ENCODE measurements at places on chromosomes 2 and 18. TPM values are rescaled to one million over a fixed set of nuclear protein-coding genes. Genes with fewer than 3 reads are reported as not detected.

DNA sequence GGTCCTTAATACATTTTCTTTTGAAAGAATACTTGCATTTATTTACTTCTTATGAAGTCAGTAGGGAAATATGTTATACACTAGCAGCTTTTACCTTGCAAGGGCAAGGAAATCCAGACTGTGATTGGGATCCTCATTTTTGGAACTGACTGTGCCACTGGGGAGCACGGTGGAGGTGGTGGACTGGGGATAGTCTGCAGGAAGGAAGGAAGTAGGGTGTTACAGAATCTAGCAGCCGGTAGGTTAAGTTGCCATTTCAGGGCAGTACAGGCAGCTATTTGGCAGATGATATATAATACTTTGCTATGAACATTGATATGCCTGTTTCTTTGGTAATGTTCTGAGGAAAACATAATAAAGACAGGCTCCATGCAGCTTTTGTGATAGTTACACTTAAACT, 238.3 kb downstream of the PHLPP1 start:
- no peak for DNase-seq

DNA sequence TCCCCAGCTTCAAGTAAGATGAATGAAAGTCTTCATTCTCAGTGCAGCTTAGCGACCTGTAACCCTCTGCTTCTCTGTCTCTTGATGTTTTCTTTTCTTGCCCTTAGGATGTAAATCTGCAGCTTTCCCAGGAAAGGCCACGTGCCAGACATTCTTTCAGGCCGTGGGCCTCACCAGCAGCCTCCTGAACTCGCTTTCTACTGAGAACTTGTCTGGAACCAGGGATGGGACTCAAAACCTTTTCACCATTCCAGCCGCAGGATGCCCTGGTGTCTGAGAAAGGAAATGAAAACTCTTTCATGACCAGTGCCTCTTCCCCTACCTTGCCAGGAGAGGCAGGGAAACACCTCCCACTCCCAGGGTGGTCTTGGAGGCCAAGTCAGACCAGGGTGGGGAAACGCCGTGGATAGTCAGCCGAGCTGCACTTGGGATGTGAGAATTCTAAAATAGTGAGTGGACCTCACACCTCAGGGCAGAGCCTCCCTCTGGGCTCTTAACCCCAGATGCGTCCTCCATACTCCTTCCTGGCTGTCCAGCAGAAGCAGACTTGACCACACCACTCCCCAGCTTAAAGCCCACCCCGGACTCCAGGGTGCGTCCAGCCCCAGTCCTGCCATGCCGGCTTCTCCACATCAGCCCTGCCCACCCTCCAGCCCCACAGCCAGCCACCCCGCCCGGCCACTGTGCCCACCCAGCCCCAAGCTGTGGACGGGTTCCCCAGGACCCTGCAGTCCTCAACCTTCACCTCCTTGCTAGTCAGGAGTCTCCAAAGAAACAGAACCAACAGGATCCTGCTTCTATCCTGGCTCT, 115.5 kb downstream of the TWIST2 start:
- no peak for DNase-seq

GRCh38 chr2:71665168-71666093, 212.1 kb downstream of the DYSF start:
- no peak for DNase-seq

GRCh38 chr18:7645756-7646155, 78.6 kb downstream of the PTPRM start:
- DNase-seq = no peak

DNA sequence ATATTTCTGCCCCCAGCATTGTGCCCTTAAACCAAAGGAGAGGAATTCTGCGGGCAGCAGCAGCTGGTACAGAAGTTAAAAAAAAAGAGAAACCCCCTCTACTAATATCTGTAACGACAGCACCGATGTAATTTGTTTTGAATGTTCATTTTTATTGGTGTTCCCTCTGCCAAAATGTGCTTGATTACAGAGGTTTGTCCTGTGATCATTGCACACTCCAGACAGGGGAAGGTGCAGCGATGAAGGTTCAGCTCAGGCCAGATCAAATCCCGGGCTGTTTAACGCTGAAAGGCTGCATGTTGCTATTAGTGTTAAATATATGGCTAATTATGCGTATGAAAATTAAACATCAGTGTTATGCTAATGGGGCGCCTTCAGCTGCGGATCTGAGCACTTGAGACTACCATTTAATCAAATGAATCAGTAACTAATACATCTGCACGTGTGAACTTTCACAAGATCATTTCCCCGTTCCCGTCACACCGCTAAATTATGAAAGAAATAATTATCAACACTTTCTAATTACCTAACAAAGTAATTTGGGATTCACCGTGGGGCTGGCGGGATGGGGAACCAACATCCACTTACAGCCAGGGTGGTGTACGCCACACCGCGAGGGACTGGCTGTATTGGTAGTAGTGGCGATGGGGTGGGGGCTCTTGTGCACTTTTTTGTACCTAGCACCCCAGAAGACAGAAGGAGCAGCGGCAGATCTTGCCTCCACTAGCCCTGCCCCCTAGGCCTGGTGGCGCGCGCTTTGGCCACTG, 1.5 kb upstream of the DLX1 start:
- DNase-seq = no peak

DNA sequence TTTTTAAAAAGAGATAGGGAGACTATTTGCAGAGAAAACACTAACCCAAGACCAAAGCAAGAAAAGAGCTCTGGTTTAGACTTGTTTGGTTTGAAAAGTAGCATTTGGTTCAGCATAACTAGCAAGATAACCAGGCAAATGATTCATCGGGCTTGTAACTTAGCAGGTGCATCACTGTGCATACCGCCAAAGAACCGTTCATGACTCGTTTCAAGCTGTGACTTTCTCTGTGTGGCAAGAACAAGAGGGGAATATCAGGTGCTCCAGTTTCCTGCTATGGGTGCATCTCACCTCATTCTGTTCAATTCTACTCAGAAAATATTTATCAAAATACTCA, 244.9 kb downstream of the ETAA1 start:
- DNase-seq = no peak

GRCh38 chr2:119549241-119549640, 5.0 kb downstream of the CFAP221 start:
- DNase-seq = no peak

- no peak for DNase-seq
These were observed 27.0 kb downstream of the RBKS start for GRCh38 chr2:27863146-27863545.

GRCh38 chr2:108912629-108912902, 76.5 kb downstream of the EDAR start:
- DNase-seq = no peak

DNA sequence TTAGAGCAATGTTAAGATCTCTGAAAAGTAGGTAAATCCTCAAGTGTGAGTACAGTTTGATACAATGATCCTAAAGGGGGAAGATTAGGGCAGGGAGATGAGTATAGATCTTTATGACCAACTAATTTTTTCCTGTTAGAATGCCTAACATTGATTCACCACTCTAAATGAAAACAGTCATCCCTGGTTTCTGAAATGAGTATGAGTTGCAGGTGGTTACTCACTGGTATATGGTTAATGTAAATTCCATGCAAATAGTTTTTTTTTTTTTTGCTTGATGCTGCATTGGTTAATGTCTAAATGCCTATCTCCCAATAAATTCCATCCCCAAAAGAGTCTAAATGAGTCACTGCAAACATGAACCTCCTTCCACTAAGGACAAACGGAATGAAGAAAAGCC, 55.0 kb upstream of the SERPINB2 start:
- no peak for DNase-seq

DNA sequence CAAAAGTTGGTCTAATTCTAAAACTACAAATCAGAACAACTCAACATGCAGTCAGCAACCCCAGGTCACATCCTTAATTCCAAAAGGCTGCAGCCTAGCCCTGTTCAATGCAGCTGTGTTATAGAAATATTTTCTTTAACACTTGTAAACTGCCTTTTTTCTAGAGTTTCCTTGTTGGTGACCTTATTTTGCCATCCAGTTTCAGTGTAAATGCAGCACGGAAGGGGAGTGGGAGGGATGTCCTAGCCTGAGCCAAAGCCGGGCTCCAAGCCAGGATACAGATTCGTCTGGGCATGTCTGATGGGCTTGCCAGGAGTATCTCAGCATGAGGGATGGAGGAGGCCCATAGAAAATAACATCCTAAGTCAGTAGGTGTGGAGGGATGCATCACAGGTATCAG, 17.7 kb upstream of the SP3 start:
- DNase-seq = peak; percentile 11

DNA sequence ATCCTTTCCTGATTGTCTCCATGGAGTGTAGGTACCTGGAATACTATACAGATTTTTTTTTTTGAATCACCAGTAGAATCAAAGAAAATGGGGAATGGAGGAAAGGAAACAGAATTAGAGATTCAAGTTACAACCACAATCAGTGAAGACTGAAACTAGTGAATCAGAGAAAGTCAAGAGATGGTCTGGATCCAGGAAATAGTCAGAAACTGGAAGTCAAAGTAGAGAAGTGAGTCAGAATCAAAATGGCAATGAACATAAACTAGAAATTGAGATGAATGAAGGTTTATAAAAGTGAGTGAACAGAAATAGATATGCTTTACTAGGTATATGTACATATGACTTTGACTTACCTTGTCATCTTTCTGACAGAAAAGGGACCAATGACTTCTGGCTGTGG, 579.0 kb downstream of the PLCL1 start:
- DNase-seq = no peak

DNA sequence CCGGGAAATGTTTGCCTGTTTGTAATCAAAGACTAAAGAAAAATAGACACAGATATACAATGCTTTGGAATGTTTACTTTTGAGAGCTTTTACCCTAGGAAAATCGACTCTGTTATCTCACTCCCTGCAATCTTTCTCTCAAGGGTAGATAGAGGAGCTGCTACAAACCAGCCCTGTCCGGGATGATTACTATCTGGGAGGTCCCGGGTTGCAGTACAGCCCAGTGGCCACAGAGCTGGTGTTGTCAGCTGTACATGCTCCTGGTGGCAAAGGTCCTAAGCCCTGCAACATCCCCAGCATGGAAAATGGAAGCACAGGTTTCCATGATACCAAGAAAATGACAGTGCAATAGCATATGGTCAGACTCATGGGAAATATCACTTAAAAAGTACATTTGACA, 570.5 kb upstream of the SOX11 start:
- no peak for DNase-seq

DNA sequence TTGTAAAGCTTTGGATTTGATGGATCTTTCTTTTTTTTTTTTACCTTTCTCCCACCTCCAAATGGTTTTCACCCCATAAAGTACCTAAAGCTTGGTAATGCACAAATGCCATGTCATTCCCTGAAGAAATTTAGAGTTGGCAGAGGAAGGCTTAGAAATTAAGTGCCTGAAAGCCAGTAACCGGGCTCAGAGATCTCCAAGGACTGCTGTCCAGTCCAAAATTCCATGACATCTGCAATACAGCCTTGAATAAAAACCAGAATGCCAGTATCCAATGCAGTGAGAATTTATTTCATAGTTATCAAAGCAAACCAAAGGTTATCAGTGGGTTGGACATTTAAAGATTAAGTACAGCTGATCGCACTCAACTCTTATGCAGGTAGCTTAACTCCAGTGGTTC, 209.9 kb upstream of the RBBP8 start:
- DNase-seq = no peak

- no peak for DNase-seq
These were observed 298.0 kb downstream of the ZNF407 start for GRCh38 chr18:74895686-74896085.

GRCh38 chr18:13269521-13270011, 51.0 kb downstream of the LDLRAD4 start:
- DNase-seq = no peak

- DNase-seq = no peak
These were observed 2041.4 kb upstream of the CELF4 start for GRCh38 chr18:39607034-39607433.

Gene CCBE1
- total RNA-seq = 5.1 TPM

Gene SULT1C2
- not detected for total RNA-seq

Gene TXNDC2
- total RNA-seq = not detected

Gene SOS1
- 16.2 TPM for total RNA-seq

Gene TCF23
- total RNA-seq = not detected

Gene CDH2
- 47.2 TPM for total RNA-seq

Gene DLGAP1
- total RNA-seq = not detected

Gene LBX2
- 1.6 TPM for total RNA-seq

Gene KATNAL2
- 0.18 TPM for total RNA-seq

Gene TGFA
- total RNA-seq = 0.42 TPM

All from SJSA1 (cell line).